ENCODE measurements at places on chromosomes 5 and 9.

DNA sequence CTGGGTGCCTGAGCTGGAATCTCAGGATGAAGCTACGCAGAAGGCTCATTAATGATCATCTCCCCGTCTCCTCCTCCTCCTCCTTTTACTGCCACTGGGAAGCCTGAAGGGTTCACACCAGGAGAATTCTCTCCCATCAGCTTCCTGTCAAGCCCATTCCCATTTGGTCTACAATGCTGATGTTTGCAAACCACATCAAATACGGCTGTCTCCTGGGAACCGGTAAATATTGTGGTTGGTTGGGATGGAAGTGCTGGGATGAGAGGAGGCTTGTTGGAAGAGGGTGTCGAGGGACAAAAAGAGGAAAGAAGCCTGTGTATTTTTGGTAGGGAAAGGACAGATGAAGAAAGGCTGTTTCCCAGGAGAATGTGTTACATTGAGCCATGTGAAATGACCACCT is 13.2 kb upstream of the S1PR3 start:
- DNase-seq: no peak

DNA sequence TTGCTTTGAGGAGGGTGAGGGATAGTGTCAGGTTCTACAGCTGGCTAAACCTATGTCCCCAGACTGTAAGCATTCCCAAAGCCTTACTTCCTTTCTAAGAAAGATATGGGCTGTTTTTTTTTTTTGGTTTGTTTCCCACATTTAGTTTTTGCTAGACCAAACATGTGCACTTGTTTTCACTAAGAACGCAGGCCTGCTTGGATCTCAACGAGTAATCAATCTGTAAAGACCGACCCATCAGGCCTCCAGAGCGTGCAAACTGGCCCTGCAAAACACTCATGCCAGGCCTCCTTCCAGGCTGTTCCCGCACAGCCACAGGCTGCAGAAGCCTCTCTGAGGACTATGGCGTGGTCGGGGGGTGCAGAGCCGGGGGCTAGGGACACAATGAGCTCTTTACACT is 304.8 kb upstream of the PANK3 start:
- no peak for DNase-seq

DNA sequence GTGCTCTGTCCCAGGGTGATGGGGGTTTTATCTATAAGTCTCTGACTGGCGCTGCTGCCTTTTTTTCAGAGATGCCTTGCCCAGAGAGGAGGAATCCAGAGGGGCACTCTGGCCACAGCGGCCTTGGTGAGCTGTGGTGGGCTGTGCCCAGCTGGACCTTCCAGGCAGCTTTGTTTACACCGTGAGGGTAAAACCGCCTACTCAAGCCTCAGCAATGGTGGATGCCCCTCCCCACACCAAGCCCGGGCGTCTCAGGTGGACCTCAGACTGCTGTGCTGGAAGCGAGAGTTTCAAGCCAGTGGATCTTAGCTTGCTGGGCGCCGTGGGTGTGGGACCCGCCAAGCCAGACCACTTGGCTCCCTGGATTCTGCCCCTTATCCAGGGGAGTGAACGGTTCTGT is 41.3 kb upstream of the C9orf72 start:
- DNase-seq: no peak

GRCh38 chr9:82934949-82935348 is 128.0 kb downstream of the RASEF start:
- no peak for DNase-seq

DNA sequence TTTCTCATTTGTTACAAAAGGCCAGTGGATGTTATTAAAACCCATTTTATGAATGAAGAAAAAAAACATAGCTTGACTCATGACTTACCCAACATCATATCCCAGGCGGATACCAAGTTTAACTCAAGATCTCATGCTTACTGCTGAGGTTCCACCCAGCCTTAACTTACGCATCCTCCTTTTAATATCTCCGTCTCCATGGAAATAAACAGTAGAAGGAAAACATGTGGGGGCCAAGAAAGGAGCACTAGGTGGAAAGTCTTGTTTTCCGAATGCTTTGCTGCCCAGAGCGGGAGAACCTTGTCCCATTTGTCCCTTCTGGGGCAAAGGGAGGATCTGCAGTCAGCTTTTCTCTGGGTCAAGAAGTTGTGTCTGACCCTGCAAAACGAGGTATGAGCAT is 44.1 kb downstream of the ANGPTL2 start:
- no peak for DNase-seq

DNA sequence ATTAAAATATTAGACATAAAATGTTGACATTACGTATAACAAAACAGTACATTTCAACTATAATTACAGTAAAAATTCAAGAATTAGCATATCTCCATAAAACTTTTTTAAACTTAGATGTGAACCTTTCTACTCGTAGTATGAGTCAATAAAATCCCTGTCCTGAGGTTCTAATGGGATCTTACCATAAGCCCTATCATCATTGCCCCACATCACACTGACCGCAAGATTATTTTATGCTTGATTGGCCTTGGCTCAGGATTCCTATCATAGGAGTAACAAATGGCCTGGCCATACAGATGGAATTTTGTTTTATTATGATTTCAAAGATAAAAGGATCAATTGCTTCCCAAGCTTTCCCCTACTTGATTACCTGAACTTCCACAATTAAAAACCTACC is 238.3 kb downstream of the MEF2C start:
- DNase-seq: no peak

GRCh38 chr9:135979547-135980166 is 18.5 kb upstream of the UBAC1 start:
- no peak for DNase-seq

DNA sequence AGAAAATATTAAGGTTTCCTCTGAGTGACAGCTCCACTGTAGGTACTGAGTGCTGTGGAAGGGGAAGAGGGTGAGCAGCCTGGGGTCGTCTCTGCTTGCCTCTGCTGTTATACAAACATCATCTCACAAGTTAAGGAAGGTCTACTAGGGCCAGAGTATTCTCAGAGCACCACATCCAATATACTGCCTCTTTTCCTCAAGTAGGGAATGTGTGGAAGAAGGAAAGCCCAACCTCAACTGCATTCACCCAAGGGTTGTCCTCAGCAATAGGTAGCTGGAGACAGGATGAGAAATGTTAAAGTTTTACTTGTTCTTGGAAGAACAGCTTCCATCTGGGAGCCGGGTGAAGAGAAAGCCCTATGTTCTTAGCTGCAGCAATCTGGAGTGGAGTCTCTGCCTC is 1062.3 kb upstream of the CDH10 start:
- DNase-seq: no peak

DNA sequence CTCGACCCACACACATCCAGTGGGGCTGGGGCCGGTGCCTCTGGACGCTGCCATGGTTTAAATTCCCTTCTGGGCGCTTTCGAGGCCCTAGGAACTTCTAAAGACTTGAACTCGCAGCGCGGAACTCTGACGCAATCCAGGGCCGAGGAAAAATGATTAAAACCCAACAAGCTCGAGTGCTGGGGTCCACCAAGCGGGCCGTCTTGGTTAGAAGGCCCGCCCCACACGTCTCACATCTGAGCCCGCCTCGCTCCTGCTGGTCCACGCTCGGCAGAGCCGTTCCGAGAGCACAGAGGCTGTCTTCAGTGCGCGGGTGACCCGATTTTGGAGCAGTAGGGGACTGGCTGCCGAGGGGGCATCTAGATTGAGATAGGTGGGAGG is 1.5 kb downstream of the CRHBP start:
- no peak for DNase-seq

DNA sequence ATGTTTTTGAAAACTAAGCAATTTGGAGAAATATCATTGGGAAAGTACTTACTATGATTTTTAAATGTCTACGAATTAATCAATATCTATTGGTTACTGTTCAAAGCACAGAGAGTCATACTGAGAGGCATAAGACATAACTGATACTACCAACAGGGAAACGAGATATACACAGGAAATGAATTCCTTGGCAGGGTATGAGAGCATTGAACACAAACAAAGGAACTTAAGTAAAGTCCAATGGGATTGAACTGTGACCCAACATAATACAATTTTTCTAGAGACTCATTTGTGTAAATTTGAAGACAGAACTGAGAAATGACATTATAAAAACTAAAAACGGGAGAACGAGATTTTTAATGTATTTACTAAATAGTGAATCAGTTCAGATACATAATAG is 1.3 kb upstream of the ITGA1 start:
- DNase-seq: no peak

DNA sequence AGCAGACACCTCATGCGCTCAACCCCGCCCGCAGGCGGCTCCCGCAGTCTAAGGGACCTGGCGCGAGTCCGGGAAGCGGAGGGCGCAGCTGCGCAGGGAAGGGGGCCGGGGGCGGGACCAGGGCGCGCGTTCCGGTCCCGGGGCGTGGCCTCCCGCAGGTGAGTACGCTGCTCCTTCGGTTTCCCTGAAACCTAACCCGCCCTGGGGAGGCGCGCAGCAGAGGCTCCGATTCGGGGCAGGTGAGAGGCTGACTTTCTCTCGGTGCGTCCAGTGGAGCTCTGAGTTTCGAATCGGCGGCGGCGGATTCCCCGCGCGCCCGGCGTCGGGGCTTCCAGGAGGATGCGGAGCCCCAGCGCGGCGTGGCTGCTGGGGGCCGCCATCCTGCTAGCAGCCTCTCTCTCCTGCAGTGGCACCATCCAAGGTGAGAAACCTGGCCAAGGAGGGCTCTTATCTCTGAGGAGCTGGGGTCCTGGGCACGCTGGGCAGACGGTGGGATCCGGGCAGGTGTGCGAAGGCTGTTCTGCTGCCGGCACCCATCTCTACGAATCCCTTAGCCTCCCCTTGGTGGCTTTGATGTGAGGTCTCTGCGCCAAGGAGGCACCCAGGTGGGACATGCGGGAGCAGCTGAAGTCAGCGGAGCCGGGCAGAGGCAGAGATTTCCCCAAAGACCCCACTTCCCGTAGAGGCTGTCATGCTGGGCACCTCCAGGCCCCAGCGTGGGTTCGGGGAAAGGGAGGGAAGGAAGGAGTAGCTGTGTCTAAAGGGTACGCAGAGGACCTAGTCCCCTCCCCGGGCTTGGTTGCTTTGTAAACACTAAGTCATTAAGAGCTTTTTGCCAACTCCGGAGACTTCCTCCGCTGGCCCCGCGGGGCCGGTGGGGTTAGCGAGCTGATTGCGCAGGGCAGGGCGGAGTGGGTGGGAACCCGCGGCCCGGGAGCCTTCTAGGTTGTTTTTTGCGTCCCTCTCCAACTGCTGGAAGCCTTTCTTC is at the start of gene F2RL1:
TSS of gene F2RL1 (plus strand) at position 187 of the 988 bp plus-strand sequence. CDS start at position 340, 153 bp downstream.
- DNase-seq: no peak

DNA sequence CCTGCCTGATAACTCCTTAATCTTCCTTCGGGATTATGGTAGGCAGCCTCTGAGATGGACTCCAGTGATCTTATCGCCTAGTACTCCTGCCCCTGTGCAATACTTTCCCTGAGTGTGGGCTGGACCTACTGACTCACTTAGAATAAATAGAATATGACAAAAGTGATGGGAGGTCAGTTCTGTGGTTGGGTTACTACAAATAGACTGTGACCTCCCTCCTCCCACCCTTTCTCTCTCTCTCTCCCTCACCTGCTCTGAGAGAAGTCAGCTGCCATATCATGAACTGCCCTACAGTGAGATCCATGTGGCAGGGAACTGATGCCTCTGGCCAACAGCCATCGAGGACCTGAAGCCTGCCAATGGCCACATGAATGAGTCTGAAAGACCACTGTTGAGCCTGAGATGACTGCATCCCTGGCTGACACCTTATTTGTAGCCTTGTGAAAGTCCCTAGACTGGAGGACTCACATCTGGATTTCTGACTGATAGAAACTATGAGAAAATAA is 31.7 kb downstream of the NRG2 start:
- no peak for DNase-seq

DNA sequence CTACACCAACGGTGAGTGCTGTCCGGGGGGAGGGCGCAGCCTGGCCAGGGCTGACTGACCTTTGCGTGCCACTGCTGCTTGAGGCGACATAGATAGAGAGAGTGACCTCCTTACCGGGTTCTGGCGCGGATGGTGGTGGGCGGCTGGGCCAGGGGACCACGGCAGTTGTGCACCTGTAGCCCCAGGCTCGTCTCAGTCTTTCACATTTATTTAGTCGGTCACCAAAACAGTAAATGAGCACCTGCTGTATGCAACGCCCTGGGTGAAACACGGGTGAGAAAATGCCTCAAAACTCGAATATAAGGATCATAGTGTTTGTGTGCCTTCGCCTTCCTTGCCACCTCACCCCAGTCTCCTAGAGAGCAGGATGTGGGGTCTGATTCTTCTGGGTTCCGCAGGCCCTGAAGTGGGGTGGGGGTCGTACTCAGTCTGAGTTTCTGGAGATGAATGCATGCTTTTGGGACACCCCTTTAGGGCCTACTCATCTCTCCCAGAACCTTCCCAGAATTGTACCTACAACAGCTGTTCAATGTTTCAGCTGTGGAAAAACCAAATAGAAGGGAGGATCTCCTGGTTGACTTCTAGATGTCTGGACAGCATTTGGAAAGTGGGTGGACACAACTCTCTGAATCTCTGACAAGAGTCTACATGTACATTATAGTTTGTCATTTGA is 714 bp downstream of the SEC24A start:
- no peak for DNase-seq

- DNase-seq: no peak
Measured at GRCh38 chr9:69546265-69546664, 125.9 kb downstream of the APBA1 start.

DNA sequence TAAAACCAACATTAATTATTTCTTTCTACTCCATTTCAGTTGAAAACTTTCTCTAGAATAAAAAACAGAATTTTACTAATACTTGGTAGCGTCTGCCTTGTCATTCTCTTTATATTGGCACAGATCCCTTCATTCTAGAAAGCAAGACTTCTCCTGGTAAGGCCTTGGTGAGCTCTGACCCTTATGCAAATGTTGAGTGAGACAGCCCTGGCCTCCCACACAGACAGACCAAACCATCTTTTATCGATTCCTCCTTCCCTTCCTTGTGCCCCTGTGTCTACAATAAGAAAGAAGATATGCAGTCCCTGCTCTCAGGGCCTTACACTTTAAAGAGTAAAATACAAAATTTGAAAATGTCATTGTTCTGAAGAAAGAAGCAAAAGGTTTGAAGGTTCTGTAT is 262.2 kb downstream of the EFNA5 start:
- DNase-seq: no peak

GRCh38 chr5:3131161-3131560 is 379.7 kb upstream of the IRX2 start:
- DNase-seq: no peak

GRCh38 chr5:32574540-32575175 is 10.7 kb upstream of the SUB1 start:
- no peak for DNase-seq
